Aortic smooth muscle cell (primary cell): ENCODE measurements at places on chromosomes 11 and 22. TPM values are rescaled to one million over a fixed set of nuclear protein-coding genes. Genes with fewer than 3 reads are reported as not detected.

CDON gene
- total RNA-seq = 6.7 and 7.7 TPM in 2 replicates

PRAME gene
- 0.06 TPM in 1 of 2 replicates, not detected in the other for total RNA-seq

MS4A6E gene
- not detected in 2 replicates for total RNA-seq

GUCY1A2 gene
- total RNA-seq = 0.31 and 0.53 TPM in 2 replicates

FAM227A gene
- 1.1 and 1.8 TPM in 2 replicates for total RNA-seq

CCDC73 gene
- not detected in 2 replicates for total RNA-seq

DESI1 gene
- total RNA-seq = 10.4 and 11.1 TPM in 2 replicates

OR5L2 gene
- not detected in 2 replicates for total RNA-seq

PRG3 gene
- not detected in 2 replicates for total RNA-seq

BAD gene
- 65.1 and 72.4 TPM in 2 replicates for total RNA-seq

C11orf52 gene
- 0.40 and 1.1 TPM in 2 replicates for total RNA-seq

INS gene
- not detected in 2 replicates for total RNA-seq

SERPING1 gene
- 6.3 and 9.5 TPM in 2 replicates for total RNA-seq

RTN4RL2 gene
- total RNA-seq = not detected in 2 replicates

SCN4B gene
- total RNA-seq = not detected in 2 replicates

KRTAP5-7 gene
- 0.13 TPM in 1 of 2 replicates, not detected in the other for total RNA-seq

JRKL gene
- 10.0 and 13.4 TPM in 2 replicates for total RNA-seq

RCOR2 gene
- 1.1 and 2.0 TPM in 2 replicates for total RNA-seq

MUC6 gene
- total RNA-seq = not detected in 2 replicates

HTR3A gene
- total RNA-seq = not detected in 2 replicates

CHKA gene
- 7.5 and 7.8 TPM in 2 replicates for total RNA-seq

GTSE1 gene
- total RNA-seq = 3.3 and 5.4 TPM in 2 replicates

CFAP300 gene
- total RNA-seq = 7.7 and 7.8 TPM in 2 replicates

OR2AG1 gene
- not detected in 2 replicates for total RNA-seq

TMEM179B gene
- total RNA-seq = 24.3 and 24.4 TPM in 2 replicates
